ENCODE measurements at places on chromosomes 2 and 18. TPM values are rescaled to one million over a fixed set of nuclear protein-coding genes. Genes with fewer than 3 reads are reported as not detected.

DNA sequence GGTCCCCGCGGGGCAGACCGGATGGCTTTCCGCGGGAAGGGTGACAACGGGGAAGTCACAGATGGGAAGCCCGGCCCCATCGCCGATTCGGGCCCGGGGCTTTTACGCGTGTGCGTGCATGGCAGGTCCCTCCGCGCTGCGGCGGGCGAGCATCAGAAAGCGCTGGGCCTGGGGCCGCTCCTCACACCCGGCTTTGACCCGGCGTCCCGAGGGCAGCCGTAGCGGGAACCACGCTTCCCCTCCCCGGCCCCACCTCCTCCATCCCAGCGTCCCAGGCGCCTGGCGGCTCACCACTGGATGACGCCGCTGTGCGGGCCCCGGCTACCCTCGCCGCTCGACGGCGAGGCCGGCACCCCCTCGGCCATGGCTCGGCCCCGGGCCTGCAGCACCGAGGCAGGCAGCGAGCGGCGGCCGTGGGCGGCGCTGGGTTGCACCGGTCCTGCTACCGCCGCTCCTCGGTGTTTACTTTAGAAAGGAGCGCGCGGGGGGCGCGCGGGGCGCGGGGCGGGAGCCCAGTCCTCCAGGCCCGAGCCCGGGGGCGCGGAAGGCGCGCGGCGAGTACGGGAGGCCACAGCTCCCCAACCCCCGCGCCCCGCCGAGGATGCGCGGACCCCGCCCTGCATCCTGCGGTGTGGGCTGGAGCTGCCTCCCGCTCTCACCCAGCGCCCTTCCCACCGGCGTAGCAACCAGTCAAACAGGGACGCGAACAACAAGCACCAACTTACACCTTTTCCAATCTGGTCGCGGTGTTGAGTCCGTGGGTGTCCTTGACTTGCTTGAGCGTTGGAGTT, 806 bp downstream of the RFX8 start:
- no peak for DNase-seq

DNA sequence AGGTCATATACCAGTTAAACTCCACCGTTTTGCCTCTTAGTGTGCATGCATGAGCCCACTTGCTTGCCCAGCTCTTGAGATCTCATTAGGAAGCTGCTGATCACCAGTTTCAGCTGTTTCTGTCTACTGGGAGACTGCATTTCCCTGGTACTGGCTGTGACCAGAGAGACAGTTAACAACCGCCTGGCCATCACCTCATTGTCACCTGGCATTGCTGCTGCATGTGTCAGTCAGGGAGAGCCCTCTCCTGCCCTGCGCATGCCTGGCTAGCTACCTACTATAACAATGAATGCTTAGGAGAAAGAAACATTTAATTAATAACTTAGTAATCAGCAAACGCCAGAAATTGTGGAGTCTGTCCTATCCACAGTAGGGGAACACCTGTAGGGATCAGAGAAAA, 265.8 kb upstream of the CYRIA start:
- DNase-seq, result no peak

- DNase-seq, result no peak
Observed at GRCh38 chr2:47218066-47218581, 63.0 kb upstream of the STPG4 start.

DNA sequence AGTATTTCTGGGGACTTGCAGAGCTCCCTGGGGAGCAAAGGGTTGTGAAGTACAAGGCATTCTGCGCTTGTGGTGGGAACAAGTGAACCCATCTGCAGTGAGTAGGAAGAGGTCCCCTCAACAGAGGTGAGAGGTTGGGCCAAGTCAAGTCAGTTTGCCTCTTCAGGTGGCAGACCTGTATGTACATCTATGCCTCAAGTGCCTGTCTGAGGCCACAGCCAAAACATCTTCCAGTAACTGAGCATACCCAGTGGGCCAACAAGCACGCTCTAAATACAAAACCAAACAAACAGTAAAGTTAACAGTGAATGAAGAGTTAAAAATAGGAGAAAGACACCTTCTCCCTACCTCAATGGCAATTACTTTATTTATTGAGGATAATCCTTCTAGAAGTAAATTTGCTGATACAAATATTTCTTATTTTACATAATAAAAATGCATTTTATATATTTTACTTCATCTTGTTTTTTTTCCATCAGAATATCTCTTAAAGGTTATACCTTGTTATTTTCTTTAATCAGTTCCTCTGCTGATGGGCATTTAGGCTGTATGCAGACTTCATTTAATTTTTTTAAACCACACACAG, 2.5 kb downstream of the GYPC start:
- DNase-seq, result no peak

GRCh38 chr2:110114831-110115255, 779 bp downstream of the MALL start:
- DNase-seq, result peak; percentile 61

DNA sequence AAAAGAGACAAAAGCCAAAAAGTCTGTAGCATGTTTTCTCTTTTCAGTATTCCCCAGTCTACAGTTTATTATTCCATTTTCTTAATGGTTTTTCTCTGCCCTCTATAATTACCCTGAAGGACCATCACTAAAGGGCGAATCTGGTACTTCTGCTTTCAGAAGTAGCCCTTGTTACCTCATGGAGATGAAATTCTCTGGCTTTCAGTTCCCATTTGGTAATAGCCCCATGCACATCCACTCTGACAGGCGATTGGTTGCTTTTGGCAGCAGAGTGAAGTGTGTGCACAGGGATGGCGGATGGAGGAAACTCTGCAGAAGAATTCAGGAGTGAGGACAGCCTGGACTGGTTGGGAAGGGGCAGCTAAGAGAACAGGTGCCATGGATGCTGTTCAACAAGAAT, 66.3 kb upstream of the NABP1 start:
- DNase-seq, result no peak

- DNase-seq, result no peak
Observed at GRCh38 chr2:45289997-45290709, 280.9 kb upstream of the SIX2 start.

- no peak for DNase-seq
Observed at GRCh38 chr2:50743471-50743870, 288.5 kb downstream of the NRXN1 start.

- DNase-seq, result no peak
Observed at GRCh38 chr2:168528469-168528868, 72.4 kb downstream of the CERS6 start.

DNA sequence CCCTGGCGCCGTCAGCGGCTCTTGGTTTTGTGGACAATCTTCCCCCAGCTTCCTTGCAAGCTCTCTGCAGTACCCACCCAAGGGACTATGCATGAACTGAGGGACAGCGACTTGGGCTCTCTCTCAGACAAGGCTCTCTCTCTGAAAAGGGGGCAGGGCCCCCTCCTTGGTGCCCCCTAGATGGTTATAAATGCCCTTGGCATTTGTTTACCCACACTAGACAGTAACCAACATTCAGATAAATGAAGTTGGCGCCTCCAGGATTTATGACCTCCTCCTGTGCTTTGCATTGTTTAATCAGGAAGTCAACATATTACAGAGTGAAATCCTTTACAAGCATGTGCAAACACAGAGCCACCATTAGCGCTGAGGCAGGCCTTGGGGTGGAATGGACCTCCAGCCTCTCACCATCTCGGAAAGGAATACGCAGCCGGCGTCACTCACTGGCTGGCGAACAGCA, 547.4 kb upstream of the ID2 start:
- DNase-seq, result no peak

- peak; percentile 91 for DNase-seq
Observed at GRCh38 chr2:196291873-196292800, 120.8 kb upstream of the STK17B start.

DNA sequence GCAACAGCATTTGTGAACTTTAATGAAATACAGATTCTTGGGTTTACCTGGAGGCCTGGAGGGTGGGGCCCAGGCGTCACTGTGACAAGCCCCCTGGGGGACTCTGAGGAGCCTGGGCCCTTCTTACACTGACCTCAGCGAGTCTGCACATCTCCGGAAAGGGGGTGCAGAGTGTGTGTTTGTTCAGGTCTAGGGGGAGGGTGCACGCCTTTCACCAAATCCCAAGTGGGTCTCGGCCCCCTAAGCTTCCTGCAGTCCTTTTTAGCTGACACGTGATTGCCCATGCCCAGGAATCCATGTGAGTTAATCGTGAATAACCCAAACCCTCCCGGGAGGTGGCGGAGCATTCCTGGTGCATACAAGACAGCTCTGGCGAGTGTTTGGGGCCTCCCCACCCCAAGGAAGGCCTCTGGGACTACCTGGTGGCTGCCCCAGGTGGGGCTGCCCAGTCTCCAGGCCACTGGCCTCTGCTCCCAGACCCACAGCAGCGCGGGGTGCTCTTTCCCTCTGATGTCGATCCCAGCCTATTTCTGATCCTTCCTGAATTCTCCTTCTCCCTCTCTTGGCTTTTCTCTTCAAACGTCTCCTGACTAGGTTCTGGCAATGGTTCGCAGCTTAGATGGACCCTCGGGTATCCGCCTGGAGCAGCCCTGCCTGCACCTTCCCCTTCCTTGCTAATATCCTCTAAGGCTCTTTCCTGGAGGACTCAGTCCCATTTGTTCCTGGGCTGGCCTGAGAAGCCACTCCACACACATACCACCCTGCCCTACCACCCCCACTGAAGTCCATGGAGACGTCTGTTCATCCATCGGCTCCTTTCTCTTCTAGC, 10.0 kb downstream of the NGEF start:
- DNase-seq, result no peak

DNA sequence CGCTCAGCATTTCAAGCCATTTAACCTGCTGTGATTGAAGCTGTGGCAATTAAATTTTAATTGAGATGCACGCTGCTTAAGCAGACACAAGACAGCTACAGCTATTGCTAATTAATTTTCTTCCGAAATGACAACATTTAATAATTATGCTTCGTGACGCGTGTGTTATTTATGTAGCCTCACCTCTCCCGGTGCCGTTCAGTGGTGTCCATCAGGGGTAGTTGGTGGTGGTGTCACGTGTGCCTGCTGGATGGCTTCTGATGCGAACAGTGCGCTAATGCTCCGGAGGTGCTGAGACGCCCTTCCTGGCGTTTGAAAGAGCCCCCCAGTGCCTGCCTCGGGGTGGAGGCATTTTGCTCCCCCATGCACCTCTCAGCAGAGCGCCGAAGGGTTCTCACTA, 39.5 kb downstream of the GLI2 start:
- no peak for DNase-seq

DNA sequence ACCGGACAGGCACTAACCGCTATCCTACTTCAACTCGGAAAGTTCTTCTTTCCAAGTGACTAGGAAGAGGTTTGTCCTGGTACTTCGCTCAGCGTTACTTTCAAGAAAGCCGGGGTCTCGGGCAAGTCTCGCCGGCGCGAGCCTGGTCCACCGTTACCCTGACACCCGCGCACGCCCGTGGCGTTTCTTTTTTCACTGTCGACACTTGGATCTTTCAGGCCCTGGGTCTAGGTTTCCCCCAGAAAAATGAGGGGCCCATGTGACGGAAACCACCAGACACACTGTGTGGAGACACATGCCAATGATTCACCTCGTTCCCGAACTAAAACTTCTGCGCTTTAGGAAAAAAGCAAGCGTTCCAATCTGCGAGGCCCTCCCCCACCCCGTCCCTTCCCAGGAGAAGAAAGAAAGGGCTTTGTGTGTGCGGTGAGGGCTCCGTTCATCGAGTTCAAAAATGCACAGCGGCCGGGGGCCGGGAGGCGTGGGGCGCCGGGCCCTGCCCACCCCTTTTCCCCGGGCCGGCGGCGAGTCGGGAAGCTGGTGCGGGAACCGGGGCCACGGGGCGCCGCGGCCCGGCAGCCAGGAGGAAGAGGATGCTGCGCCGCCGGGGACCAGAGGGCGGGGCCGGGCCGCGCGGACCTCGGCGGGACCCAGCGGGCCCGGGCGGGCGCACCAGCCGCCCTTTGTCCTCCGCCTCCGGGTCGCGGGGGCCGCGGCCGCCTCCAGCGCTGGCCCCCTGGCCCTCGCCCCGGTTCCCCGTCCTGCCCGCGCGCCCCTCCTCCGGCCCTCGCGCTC, 2.6 kb downstream of the ZNF521 start:
- no peak for DNase-seq

DNA sequence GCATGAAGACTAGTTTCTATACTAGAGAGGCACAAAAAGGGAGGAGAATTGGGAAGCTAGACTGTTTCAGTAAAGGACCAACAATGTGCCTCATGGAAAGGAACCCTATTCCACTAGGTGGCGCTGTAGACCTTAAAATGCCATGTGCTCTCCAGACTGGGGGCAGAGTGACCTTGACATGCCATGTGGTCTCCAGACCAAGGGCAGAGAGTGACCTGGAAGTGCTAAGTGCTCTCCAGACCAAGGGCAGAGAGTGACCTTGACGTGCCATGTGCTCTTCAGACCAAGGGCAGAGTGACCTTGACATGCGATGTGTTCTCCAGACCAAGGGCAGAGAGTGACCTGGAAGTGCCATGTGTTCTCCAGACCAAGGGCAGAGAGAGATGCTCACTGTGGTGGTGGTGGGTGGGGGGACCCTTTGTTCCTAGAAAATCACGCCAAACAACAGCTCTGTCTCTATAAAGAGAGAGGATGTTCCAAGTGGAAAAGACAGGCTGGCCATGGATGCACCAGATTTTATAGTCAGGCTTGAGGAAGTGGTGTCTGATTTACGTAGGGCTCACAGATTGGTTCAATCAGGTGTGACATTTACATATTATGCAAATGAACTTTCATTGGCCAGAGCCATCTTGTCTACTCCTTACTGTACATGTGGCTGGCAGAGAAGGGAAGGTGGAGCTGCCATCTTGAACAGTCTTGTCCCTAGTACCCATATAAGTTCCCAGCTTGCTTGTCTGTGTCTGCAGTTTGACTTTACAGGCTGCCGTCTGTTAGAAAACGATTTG, 344.0 kb upstream of the DDX18 start:
- no peak for DNase-seq

DNA sequence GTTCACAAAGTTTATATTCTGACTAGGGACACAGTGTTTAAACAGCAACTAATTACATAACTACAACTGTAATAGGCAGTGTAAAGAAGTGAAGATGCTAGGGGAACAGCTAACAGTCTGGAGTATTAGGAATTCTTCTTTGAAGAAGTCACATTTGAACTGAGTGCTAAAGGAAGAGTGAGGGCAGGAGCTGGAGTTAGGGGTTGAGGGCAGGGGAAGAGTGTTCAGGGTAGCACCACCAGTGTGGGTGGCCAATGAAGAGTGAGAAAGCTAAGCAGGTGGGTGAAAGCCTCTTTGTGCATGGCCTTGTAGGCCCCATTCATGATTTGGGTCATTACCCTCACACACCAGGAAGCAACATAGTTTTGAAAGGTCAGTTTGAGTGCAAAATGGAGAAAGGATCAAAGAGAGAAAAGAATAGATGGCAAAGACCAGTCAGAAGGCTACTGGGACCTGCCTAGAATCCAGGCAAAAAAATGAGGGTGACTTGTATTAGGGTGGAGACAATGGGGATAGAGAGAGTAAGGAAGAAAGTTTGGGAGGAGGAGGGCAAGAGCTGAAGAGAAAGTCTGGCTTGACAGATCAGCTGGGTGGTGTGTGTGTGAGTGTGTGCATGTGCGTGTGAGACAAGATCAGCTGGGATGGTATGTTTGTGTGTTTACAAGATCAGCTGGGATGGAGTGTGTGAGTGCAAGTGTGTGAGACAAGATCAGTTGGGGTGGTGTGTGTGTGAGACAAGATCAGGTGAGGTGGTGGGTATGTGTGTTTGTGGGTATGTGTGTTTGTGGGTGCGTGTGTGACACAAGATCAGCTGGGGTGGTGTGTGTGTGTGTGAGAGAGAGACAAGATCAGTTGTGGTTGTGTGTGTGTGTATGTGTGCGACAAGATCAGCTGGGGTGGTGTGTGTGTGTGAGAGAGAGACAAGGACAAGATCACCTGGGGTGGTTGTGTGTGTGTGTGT, 43.6 kb upstream of the AGPS start:
- no peak for DNase-seq

Gene PROKR1
- total RNA-seq, result not detected

Gene RGPD5
- 7.4 TPM for total RNA-seq

Gene MYOM1
- 0.07 TPM for total RNA-seq

Gene MOCOS
- 1.6 TPM for total RNA-seq
